ENCODE measurements at places on chromosomes 6 and 20.
A peak's percentile ranks its signal among the peaks of the same experiment; 100 is the strongest.

DNA sequence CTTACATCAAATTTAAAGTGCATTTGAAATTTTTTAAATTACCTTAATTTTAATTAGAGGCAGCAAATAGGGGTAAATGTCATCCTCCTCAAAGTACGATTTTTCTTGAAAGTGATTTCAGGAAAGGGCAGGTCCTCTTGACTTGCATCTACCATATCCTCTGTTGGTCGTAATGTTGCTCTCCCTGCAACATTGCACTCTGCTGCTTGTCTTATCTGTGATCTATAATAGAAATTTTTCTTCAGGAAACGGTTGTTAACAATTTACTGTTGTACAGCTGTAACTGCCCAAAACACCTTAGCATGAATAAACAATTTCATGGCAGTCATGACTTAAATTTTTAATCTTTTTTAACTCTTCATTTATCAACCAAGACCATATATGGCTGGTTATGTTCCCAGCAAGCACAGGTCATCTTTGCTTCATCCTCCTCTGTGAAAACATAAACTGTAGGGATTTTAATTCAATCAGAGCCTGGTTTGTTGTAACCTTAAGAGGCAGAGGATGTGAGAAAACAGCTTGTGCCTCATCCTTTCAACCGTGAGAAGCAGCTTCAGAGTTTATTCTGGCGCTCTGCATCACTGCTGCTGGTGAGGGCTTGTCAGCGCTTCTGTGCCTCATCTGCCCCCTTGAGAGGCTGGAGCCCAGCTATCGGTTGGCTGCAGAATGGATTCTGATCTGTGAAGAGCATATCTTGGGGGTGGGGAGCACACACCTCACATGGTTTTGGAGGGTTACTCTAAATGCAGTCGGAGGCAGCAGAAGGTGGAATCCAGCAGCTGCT is 56.0 kb downstream of the CTNNBL1 start:
- DNase-seq, result no peak

GRCh38 chr6:38638941-38639497 is 710 bp downstream of the BTBD9 start:
- no peak for DNase-seq

DNA sequence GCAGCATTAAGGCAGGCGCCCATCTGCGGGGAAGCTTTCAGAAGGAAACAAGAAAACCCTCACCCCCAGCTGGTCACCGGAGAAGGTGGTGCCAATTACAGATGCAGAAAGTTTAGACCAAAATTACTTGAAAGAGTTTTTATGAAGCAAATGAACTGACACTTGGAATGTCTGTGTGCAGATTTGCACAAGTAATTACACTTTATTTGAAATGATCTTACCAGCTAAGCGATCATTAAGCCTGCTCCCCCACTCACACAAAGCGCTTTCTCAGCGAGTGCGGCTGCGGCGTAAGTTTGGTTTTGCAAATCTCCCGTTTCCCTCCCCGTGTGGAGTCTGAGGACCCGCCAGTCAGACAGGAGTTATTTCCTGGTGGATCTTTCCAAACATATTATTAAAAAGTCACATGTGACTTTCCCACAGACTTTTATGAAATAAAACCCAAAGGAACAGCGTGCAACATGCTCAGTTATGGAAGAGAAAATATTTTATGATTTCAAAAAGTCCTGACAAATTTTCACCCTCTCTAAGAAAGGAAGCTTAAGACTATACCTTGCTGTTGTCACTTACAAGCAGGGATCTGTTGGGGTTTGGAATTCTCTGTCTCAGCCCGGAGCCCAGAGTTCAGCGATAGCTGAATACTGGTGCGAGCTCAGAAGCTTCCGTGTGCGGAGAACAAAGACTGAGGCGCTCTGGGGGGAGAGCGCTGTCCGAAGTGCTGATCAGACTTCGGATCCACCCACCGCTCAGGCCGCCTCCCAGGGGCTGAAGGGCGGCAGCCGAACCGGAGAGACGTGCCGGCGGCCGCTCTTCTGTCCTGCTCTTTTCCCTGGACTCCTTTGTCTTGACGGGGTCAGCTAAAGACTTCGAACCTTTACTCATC is 2.7 kb upstream of the MYT1 start:
- DNase-seq, result no peak

- no peak for DNase-seq
These were observed 114.8 kb downstream of the PKHD1 start for GRCh38 chr6:51972659-51973058.

DNA sequence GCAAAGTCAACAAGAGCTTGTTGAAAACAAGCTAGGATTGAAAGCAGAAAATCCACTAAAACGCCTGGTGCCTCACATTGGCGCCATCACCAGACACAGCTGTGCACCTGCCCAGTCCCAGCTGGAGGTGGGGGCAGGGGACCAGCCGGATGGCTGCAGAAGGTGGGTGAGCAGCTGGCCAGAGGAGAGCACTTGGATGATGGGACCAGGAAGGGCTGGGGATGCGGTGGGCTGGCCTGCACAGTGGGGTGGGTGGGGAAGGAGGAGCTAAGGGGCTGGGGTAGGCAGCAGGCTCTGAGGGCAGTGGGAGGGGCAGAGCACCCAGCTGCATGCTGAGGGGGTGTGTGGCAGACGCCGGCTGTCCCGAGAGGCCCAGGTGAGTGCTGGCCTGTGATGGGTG is 7.1 kb downstream of the CABLES2 start:
- DNase-seq, result no peak

DNA sequence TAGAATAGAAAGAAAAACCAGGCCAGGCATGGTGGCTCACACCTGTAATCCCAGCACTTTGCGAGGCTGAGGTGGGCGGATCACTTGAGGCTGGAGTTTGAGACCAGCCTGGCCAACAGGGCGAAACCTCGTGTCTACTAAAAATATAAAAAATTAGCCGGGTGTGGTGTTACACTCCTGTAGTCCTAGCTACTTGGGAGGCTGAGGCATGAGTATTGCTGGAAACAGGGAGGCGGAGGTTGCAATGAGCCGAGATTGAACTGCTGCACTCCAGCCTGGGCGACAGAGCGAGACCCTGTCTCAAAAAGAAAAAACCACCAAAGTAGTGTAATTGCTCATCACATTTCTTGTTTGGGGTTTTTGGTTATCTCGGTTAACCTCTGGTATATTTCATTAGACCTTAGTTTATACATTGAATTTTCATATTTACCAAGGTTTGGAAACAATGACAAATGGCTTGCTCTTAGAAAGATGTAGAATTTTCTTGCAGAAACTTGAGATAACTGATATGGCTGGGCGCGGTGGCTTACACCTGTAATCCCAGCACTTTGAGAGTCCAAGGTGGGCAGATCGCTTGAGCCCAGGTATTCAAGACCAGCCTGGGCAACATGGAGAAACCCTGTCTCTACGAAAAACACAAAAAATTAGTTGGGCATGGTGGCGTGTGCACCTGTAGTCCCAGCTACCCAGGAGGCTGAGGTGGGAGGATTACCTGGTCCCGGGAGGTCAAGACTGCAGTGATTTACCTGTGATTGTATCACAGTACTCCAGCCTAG is 14.2 kb downstream of the ITCH start:
- DNase-seq, result no peak

GRCh38 chr6:121550491-121551010 is 115.1 kb downstream of the GJA1 start:
- DNase-seq, result no peak

- peak; percentile 92 for DNase-seq
These were observed 1.1 kb downstream of the JAG1 start for GRCh38 chr20:10672624-10673127.

DNA sequence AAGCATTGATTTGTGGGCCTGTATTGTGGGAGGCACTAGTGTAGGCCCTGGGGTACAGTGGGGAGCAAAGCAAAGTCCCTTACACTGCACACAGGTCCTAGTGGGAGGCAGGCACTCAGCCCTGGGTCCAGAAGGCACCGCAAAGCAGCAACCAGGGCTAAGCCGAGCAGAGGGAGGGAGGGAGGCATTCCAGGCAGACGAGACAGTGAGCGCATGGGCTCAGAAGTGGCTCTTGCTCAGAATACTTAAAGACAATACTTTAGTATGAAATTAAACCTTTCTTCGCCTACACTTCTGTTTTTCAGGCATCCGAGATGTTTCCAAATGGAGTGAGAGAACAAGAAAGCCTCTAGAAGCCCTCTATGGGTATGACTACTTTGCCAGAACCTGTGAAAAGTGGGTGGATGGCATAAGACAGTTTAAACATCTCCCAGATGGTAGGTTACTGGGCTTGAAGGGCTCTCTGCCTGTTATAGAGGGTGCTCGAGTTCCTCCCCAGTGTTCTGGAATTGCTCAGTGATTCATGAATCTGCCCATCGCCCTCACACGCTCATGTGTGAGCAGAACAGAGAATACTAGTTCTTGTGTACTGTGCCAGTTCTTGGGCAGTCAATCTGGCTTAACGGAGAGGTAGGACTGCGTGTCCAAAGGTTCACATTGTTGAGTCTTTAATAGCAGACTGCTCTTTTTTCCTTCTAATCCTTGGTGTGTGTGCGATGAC is 18.7 kb downstream of the BPHL start:
- DNase-seq, result no peak

Data from spleen (tissue), 13 donors.